ENCODE measurements at places on chromosomes 11 and 22. TPM values are rescaled to one million over a fixed set of nuclear protein-coding genes. Genes with fewer than 3 reads are reported as not detected.
A peak's percentile ranks its signal among the peaks of the same experiment; 100 is the strongest.

Gene C1QTNF4
- 1.3 TPM for total RNA-seq

DNA sequence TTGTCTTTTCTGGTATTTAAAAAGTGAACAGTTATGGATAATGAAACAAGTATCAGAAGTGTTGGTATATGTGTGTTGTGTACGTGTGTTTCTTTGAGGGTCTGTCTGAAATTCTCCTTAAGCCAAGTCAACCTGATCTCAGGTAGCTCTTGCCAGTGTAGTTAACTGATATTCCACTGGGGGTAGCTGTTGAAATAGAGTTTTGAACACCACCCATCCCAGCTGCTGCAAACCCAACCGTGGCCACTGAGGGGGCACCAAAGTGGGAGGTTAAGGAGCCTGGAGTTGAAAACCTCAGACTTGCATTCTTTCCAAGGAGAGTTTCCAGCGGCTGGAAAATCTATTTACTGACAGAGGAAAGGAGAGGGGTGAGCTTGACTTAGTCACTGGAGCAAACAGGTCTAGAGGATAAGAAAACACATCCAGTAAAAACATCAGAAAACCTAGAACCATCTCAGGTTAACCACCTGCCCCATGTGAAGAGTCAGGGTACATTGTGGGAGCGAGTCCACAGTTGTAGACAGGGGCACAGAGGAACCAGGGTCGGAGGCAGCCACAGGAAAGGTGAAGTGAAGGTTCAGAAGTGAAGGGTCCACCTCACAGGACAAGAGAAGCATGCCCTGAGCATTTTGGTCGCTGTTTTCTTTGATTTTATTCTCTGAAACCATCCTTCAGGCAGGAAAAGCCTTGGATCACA, 8.8 kb upstream of the CUL5 start:
- H3K36me3 ChIP-seq = no peaks in the 10 kb centered on the region
- no peaks in the 10 kb centered on the region for H3K27me3 ChIP-seq
- H3K27ac ChIP-seq = no peak overlapping the region

GRCh38 chr11:118056806-118057205, 20.1 kb upstream of the TMPRSS4 start:
- no peak overlapping the region for H3K4me3 ChIP-seq
- H3K27me3 ChIP-seq = peaks cover 3% of the 10 kb centered on the region
- no peak overlapping the region for H3K27ac ChIP-seq

DNA sequence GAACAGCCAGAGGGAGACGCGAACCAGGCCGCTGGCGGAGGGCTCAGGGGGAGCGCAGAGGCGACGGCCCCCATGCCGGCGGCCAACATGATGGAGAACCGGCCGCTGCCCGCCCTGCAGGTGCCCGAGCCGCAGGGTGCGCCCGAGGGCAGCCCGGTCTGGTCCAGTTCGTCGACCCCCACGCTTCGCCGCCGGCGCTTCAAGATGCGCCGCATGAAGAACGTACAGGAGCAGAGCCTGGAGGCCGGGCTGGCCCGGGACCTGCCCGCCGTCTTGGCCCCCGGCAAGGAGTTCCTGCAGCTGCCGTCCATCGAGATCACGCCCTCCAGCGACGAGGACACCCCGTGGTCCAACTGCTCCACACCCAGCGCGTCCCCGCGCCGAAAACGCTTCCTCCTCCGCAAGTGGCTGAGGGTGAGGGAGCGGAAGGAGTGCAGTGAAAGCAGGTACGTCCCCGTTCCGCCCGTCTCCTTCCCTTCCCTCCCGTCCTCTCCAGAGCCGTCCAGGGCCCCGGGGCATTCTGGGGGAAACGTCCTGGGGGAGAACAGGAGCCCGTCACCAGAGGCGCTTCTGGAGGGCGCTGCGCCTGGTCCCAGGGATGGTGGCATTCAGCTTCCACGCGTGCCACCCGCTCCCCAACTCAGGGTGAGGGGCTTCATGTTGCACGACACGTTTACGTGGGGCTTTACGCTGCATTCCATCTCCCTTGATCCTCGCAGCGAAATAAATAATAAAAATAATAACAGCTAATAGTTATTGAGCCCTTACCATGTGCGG, 840 bp downstream of the GRAMD1B start:
- peaks cover 8% of the 10 kb centered on the region for H3K4me1 ChIP-seq
- peaks cover 24% of the 10 kb centered on the region for H3K27me3 ChIP-seq
- no peaks in the 10 kb centered on the region for H3K36me3 ChIP-seq

- peaks cover 19% of the 10 kb centered on the region for H3K4me1 ChIP-seq
- no peak overlapping the region for H3K4me3 ChIP-seq
- no peak overlapping the region for H3K27ac ChIP-seq
- H3K27me3 ChIP-seq = no peaks in the 10 kb centered on the region
- H3K36me3 ChIP-seq = no peaks in the 10 kb centered on the region
Observed at GRCh38 chr11:2796091-2796490, 89.5 kb downstream of the CDKN1C start.

- peak overlapping the region; percentile 84 for H3K27ac ChIP-seq
- H3K36me3 ChIP-seq = peaks cover 28% of the 10 kb centered on the region
- no peaks in the 10 kb centered on the region for H3K27me3 ChIP-seq
- H3K4me3 ChIP-seq = peak overlapping the region; percentile 89
Observed at GRCh38 chr11:63839508-63840355, 822 bp downstream of the MARK2 start.

Gene KCNJ5
- 12.9 TPM for total RNA-seq

Gene POTEH
- total RNA-seq = not detected

DNA sequence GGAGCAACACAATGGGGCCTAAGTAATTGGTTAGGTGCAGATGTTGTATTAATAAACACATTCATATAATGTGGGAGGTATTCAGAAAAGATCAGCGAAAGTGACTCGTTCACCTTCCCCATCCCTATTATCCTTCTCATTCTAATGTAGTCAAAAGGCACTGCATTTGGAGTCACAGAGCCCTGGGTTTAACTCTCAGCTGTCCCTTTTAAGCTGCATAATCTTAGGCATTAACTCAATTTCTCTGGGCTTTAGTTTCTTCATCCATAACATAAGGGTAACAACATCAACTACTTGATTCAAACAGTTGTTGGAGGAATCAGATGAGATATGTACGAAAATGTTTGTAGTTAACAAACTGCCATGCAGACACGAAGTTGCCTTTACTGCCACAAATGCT, 187.6 kb upstream of the PITPNB start:
- peaks cover 24% of the 10 kb centered on the region for H3K36me3 ChIP-seq
- H3K27me3 ChIP-seq = no peaks in the 10 kb centered on the region
- no peak overlapping the region for H3K4me3 ChIP-seq
- no peak for DNase-seq

DNA sequence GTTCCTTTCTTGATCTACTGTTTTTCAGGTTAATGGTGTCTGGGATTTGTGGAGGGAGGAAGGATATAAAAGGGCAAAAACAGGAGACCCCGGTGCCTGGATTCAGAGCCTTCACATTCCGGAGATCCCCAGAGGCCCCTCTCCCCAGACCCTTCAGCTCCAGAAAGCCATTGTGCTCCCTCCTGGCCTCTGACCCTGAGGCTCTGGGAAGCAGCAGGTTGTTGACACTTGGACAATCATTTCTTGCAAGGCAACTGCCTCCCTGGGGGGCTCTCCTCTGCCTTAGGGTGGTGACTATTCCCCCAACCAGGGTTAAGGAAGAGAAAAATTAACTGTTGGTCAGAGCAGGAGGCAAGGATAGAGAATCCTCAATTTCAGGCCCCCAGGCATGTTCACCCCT, 86.9 kb upstream of the NNMT start:
- H3K27ac ChIP-seq = no peak overlapping the region
- H3K36me3 ChIP-seq = peaks cover 83% of the 10 kb centered on the region
- H3K27me3 ChIP-seq = no peaks in the 10 kb centered on the region
- H3K4me1 ChIP-seq = peaks cover 41% of the 10 kb centered on the region
- no peak for DNase-seq

DNA sequence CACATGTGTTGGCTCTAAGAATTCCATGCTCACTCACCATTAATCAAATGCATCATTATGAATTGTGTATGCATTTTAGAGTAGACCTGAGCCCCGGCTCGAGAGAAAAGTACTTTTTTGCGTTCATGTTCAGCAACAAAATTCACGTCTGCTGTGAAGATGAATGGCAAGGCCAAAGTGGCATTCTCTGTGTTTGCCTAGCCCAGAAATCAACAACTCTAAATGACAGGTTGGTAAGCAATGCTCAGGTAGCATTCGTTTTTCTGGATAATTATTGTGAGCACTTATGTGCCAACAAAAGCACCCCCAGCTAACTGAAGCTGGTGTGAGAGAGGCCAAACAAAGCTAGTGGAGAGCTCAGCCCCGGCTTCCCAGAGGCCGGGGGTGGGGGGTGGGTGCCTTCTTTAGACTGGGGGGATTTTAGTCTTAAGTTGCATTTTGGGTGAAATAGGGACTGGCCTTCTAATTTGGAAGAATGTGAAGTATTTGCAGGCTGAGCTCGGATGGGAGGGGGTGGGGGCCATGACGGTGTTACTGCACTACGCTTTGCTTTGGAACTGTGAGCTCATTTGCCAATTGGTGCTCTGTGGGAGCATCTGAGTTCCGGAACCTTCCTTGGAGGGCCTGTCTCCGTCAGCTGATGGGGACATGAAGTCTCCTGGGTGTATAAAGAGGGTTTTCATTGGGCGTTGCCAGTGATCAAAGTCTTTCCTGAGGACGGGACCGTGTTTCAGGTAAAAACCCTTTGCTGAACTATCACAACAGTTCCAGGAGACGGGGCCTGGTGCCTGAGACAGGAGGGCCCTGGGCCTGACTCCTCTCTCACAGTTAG, 29.0 kb upstream of the ALX4 start:
- H3K4me3 ChIP-seq = no peak overlapping the region
- DNase-seq = no peak

- H3K27me3 ChIP-seq = no peaks in the 10 kb centered on the region
- no peak overlapping the region for H3K4me3 ChIP-seq
- peaks cover 100% of the 10 kb centered on the region for H3K36me3 ChIP-seq
Observed at GRCh38 chr11:47797633-47798032, 30.5 kb upstream of the FNBP4 start.

DNA sequence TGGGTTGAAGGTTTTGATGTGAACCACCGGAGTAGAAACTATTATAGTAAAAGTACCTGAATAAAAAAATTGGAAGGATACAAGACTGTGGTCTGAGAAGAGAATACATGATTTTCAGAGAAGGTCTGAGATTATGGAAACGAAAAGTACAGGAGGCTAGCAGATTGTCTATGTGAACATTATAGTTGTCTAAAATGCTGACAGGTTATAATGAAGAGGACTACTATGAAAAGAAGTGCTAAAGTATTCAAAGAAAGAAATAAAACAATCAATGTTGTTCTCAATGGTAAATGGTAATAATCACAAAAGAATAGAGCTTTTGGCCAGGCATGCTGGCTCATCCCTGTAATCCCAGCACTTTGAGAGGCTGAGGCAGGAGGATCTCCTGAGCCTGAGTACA, 34.0 kb downstream of the RAB6A start:
- H3K4me3 ChIP-seq = no peak overlapping the region
- H3K4me1 ChIP-seq = peaks cover 5% of the 10 kb centered on the region
- H3K36me3 ChIP-seq = no peaks in the 10 kb centered on the region
- DNase-seq = no peak
- no peak overlapping the region for H3K27ac ChIP-seq

DNA sequence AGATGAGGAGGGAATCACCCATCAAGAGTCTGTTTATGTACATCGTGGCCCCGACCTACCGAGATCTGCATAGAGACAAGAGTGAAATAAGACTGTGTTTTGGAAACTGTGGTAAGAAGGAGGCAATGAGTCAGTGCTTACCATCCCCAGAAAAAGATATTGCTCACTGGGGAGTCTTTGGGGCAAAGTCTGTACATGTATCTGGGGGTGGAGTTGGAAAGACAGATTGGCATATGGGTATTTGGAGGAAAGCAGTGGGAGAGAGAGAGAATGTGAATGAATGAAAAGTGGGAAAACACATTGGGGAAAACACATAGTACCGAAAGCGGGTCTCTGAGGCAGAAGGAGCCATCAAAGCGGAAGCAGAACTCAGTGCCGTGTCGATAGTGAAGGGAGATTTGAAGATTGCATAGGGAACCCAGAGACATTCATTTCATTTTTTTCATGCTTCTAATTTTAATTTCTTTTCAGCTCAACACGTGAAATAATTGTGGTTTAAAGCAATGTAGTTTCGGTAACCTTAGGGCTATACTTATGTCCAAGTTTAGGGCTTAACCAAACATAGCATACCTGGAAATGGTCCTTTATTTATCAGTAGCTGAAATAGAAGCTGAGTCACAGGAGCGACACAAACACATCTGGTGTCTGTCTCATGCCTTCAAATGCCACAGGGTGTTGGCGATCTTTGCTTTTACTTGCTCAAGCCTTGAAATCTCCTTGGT, 98.6 kb upstream of the CD44 start:
- no peak for DNase-seq
- H3K4me3 ChIP-seq = no peak overlapping the region
- H3K4me1 ChIP-seq = peaks cover 34% of the 10 kb centered on the region

GRCh38 chr22:50504369-50505211, 2.9 kb downstream of the LMF2 start:
- DNase-seq = peak; percentile 52
- H3K4me3 ChIP-seq = no peak overlapping the region
- peaks cover 36% of the 10 kb centered on the region for H3K36me3 ChIP-seq
- no peak overlapping the region for H3K27ac ChIP-seq

GRCh38 chr11:132576706-132577105, 955.6 kb downstream of the OPCML start:
- no peak for DNase-seq
- H3K36me3 ChIP-seq = no peaks in the 10 kb centered on the region
- H3K4me3 ChIP-seq = no peak overlapping the region
- H3K27me3 ChIP-seq = no peaks in the 10 kb centered on the region
- no peak overlapping the region for H3K27ac ChIP-seq

DNA sequence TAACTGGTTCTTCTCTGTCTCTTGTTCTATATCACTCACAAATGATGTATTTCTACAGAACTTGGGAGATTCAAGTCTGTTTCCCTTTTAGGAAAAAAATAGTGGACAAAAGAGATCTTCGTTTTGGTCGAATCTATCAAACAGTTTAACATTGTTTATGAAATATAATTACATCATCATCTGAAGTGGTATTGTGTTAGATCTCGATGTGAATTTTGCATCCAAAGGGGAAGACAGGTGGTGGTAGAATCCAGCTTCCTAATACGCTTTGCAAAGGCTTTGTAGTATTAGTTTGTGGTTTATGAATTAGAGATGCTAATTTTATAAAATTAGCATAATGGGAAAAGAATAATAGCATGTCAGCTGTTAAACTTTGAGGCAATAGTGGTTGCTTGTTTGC, 3.4 kb downstream of the SIK2 start:
- H3K4me3 ChIP-seq = no peak overlapping the region
- H3K27ac ChIP-seq = no peak overlapping the region
- DNase-seq = no peak
- peaks cover 44% of the 10 kb centered on the region for H3K4me1 ChIP-seq

Gene ART1
- 1.0 TPM for total RNA-seq

- DNase-seq = no peak
- H3K36me3 ChIP-seq = no peaks in the 10 kb centered on the region
- H3K27me3 ChIP-seq = no peaks in the 10 kb centered on the region
- peaks cover 21% of the 10 kb centered on the region for H3K4me1 ChIP-seq
- no peak overlapping the region for H3K27ac ChIP-seq
Observed at GRCh38 chr11:96275801-96276594, 67.0 kb downstream of the MAML2 start.

Gene SCGB1A1
- total RNA-seq = 3,364 TPM

Gene GDPD5
- total RNA-seq = 15.8 TPM

Gene TYR
- total RNA-seq = not detected

- DNase-seq = no peak
- no peak overlapping the region for H3K4me3 ChIP-seq
- H3K36me3 ChIP-seq = no peaks in the 10 kb centered on the region
- no peak overlapping the region for H3K27ac ChIP-seq
- H3K27me3 ChIP-seq = no peaks in the 10 kb centered on the region
Observed at GRCh38 chr11:45100339-45100738, 46.1 kb upstream of the PRDM11 start.

Gene DERL3
- 5.8 TPM for total RNA-seq

Measured in lower lobe of right lung (tissue), 2 donors.